ENCODE measurements at places on chromosomes 7 and 10.

DNA sequence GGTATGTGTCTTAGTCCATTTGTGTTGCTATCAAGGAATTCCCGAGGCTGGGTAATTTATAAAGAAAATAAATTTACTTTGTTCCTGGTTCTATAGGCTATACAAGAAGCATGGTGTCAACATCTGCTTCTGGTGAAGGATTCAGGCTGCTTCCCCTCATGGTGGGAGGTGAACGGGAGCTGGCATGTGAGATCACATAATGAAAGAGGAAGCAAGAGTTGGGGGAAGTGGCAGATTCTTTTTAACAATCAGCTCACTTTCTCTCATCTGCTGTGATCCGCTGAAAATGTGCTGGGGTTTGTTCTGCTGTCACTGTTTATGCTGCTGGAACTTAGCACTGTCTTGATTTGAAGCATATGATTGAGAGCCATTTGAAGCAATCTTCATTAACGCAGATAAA is 730.0 kb upstream of the SORCS1 start:
- no peak for DNase-seq

GRCh38 chr10:44465401-44466115 is 80.7 kb upstream of the CXCL12 start:
- no peak for DNase-seq

DNA sequence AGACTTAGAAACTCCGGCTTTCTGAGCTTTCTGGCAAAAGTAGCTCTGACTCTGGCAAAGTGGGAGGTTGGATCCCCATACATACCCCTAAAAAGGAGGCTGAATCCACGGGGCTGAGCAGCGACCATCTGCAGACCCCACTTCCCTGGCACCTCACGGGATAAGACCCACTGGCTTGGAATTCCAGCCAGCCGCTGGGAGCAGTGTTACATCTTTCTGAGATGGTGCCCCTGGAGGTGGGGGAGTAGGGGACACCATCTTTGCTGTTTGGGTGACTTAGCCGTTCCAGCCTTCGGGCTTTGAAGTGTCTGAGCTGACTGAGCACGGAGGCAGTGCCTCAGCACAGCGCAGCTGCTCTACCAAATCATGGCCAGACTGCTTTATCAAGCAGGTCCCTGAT is 45.0 kb upstream of the GRM3 start:
- no peak for DNase-seq

GRCh38 chr10:117942226-117942625 is 104.5 kb downstream of the RAB11FIP2 start:
- DNase-seq, result no peak

- no peak for DNase-seq
Observed at GRCh38 chr10:79340646-79341244, 6.5 kb upstream of the PPIF start.

- no peak for DNase-seq
Observed at GRCh38 chr7:4177001-4177400, 505.1 kb upstream of the FOXK1 start.

DNA sequence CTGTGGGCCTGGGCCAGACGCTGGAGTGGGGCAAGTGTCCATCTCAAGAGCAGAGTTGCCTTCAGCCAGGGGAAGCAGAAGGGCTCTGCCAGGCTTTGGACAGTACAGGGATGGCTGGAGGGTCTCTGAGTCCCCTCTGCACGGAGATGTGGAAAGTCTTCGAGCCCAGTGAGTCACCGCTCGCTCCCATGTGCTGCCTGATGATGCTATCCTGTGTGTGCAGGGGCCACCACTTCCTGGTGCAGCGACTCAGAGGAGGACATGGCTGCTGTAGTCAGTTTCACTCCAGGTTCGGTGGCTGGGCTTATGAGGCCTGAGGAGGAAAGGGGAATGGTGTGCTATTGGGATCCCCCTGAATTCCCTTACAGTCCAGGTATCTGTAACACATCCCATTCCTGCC is 6.0 kb downstream of the ADCYAP1R1 start:
- DNase-seq, result peak; percentile 72

DNA sequence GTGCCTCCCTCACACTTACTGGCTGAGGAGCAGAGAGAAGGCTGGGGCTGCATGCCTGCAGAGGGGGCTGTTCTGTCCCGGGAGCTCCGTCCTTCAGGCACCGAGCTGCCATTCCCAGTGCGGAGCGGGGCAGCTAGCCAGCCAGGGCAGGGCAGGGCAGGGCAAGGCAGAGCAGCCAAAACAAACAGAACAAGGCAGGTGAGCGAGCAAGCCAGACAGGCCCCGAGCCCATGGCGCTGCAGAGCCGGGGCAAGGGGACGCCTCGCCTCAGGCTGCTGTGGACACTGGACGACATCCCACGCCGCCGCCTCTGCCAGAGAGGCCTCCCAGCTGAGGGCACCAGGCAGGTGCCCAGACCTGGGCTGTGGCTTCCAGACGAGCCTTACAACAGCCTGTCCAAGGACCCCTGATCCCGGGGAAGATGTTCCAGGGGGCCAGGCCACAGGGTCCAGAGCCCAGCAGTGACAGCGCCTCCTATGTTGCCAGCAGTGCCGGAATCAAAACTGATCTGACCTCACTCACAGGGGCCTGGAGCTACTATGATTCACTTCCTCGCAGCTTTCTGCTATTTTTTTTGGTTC is 8.2 kb upstream of the NDST2 start:
- DNase-seq, result no peak

GRCh38 chr7:44334734-44335097 is 9.3 kb upstream of the CAMK2B start:
- DNase-seq, result no peak

GRCh38 chr7:142231716-142232115 is 26.1 kb downstream of the PRSS58 start:
- peak; percentile 35 for DNase-seq

DNA sequence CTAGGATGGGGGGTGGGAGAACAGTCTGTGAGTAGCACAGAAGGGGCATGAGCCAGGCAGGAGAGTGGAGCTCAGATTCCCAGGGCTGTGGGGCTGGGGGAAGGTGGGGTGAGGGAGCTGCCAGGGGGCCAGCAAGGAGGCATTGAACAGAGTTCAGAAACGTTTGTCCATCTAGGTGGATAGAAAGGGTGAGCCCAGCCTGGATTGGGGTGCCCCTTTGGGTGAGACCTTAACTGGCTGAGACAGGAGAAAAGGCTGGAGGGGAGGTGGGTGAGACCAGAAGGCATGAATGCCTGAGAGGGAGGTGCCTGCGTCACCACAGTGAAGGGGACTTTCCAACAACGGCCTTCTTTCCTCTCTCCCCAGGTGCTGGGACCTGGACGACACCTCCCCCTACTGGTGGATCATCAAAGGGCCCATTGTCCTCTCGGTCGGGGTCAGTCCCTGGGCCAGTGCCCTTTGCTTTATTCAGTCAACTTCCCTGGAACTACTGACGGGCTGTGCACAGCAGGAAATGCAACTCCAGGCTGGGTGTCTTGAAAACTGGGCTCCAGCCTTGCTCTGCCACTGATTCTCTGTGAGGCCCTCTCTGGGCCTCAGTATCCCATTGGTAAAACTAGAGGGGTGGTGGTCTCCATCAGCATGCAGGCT is 11.0 kb downstream of the GHRHR start:
- no peak for DNase-seq

DNA sequence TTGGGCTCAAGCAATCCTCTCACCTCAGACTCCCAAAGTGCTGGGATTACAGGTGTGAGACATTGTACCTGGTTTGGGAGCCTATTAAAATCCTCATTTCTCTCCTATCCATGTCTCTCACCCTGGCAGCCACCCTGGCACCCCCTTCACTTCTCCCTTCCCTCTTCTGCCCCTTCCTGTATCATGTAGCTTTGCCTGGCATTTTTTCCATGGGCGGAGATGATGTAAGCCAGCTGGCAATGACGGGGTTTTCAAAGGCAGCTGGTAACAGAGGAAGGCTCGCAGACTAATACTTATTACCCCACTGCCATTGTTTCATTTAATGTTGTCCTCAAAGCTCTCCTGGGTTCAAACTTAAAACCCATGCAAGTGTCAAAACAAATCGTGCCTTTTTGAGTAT is 61.9 kb downstream of the RGS10 start:
- DNase-seq, result no peak

DNA sequence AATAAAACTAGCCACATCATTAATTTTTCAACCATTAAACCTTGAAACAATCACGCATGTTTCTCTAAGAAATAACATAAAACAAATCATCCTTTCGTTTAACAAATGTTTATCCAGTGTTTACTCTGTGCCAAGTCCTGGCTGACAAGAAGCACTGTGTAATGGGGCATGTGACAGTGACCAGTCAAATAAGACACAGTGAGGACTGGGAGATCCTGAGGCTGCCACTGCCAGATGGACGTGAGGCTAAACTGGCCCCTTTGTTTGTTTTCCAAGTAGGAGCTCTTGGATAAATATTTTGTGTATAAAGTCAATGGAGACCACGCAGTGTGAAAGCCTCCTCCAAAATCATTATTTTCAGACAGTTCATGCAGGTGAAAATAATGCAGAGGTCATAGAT is 626.2 kb downstream of the SUGCT start:
- DNase-seq, result no peak
